ENCODE measurements at places on chromosomes 12 and 14.

GRCh38 chr12:88419794-88420193, 160.5 kb downstream of the KITLG start:
- DNase-seq: no peak

GRCh38 chr12:18320036-18320617, 58.8 kb downstream of the PIK3C2G start:
- no peak for DNase-seq

DNA sequence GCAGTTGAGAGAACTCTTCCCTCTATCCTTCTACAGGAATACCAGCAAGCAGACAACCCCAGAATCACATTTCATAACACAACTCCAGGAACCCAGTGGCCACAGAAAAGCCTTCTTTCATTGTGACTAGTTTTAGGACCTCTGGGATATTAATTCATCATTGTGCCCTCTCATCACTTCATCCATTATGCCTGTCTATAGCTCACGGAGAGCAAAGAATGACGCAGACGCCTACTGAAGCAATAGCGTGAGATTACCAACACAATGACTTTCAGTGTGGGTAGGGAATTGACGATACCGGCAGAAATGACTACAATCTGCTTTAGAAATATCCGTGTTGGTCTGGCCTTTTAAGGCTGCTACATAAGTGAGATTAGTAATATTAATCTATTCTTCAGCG, 158.1 kb upstream of the FOXG1 start:
- no peak for DNase-seq

DNA sequence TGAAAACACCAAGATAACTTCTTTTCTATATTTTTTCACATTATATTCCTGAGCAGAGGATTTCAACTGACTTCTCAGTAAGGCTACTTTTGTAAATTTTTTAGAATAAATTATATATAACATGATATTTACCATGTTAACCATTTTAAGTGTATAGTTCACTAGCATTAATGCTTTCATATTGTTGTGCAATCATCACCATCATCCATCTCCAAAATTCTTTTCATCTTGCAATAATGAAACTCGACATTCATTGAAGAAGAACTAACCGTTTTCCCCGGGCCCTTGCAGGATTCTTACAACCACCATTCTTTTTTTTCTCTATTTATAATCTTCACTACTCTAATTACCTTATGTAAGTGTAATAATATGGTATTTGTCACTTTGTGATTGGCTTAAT, 1036.1 kb downstream of the LRFN5 start:
- DNase-seq: no peak

- DNase-seq: no peak
Observed at GRCh38 chr12:4156317-4156716, 117.2 kb upstream of the CCND2 start.

Measured in T-helper 17 cell (primary cell).